ENCODE measurements at places on chromosomes 7 and 10.

GRCh38 chr7:122269241-122269640 is 35.3 kb downstream of the FEZF1 start:
- DNase-seq = no peak

- DNase-seq = no peak
Measured at GRCh38 chr7:128136215-128136597, 104.9 kb upstream of the LEP start.

GRCh38 chr10:30488316-30488715 is 54.3 kb downstream of the MAP3K8 start:
- no peak for DNase-seq

DNA sequence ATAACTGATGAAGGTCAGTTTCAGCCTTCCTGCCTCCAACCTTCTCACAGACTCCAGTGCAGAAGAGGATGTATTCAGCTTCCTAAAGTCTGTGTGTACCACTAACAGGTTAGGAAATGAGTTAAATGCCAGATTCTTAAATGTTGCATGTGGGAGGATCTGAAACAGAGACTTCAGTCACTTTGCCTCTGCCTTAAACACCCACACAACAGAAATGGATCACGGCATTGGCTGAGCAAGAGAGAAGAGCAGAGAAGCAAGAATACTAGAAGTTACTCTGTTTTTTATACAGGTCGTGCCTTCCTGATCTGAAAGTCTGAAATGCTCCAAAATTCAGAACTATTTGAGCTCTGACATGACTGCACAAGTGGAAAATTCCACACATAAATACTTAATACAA is 98.9 kb upstream of the ARHGAP21 start:
- DNase-seq = no peak

DNA sequence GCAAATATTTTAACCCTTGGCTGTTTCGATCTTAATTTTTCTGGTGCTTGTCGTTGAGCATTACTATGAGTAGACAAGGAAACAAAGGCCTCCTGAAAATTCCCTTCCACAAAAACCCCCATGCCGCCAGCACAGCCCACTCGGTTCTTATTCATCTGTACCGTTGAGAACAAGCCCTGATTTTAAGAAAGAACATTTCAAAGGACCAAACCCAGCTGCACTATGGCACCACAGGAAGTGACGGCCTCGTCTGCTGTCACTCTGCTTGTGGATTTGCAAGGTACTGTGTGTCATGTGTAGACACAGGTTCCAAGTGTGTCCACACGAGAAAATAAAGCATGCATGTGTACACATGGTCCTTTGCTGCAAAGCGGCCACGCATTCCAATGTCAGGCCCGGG is 285.2 kb downstream of the DNAJB6 start:
- peak; percentile 10 for DNase-seq

GRCh38 chr10:115975506-115975905 is 297.5 kb downstream of the GFRA1 start:
- DNase-seq = no peak

- DNase-seq = no peak
Measured at GRCh38 chr7:47337531-47337930, 244.4 kb downstream of the TNS3 start.

DNA sequence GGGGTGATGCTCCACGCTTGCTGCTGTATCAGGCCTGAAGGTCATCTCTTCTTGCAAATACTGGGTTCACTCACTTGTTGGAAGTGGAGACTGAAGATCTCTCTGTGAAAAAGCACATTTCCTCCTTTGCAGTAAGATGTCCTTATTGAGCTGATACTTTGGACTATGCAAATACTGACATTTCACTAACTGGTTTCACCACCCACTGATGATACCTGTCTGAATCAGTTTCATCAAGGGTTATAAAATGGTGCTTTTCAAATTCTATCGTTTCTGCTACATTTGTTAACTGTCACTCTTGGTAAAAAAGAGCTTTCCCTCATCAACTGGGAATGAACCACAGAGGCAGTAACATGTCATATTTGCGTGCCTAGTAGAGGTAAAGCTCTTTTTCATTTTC is 35.5 kb downstream of the RAB19 start:
- DNase-seq = no peak

GRCh38 chr10:129483430-129484010 is 16.5 kb downstream of the MGMT start:
- no peak for DNase-seq

GRCh38 chr10:77799352-77799751 is 127.2 kb downstream of the DLG5 start:
- DNase-seq = no peak

- no peak for DNase-seq
Measured at GRCh38 chr10:22662733-22663330, 51.5 kb downstream of the PIP4K2A start.
